Small intestine (tissue), 16 donors: ENCODE measurements at places on chromosomes 5 and 9. TPM values are rescaled to one million over a fixed set of nuclear protein-coding genes. Genes with fewer than 3 reads are reported as not detected.

DNA sequence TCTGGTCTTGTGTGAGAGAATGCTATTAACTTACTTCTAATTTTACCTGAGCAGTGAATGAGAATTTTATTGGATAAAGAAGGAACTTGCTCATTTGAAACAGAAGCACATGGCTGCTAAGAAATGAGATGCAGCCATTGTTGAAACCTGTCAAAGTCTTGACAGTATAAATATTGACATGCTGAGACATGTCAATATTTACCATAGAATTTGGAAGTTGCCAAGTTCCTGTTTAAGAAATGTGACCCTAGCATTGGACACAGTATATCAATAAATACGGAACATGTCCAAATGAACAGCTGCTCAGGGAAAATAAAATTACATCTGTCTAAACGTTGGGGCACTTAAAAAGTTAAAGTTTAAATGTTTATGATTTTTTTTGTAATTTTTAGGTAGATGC lies 7.8 kb downstream of the XRCC4 start:
- DNase-seq, result no peak
- no peaks in the 10 kb centered on the region for H3K4me1 ChIP-seq
- no peaks in the 10 kb centered on the region for H3K27me3 ChIP-seq
- no peaks in the 10 kb centered on the region for H3K36me3 ChIP-seq

- no peaks in the 10 kb centered on the region for H3K4me1 ChIP-seq
- H3K36me3 ChIP-seq, result no peaks in the 10 kb centered on the region
- peak; percentile 53 for DNase-seq
- H3K27me3 ChIP-seq, result no peaks in the 10 kb centered on the region
- H3K4me3 ChIP-seq, result no peak overlapping the region
Measured at GRCh38 chr9:2378816-2379215, 242.8 kb upstream of the VLDLR start.

- H3K27ac ChIP-seq, result no peak overlapping the region
- no peak overlapping the region for H3K4me3 ChIP-seq
- H3K36me3 ChIP-seq, result no peaks in the 10 kb centered on the region
- no peaks in the 10 kb centered on the region for H3K27me3 ChIP-seq
Measured at GRCh38 chr9:124126648-124127646, 115.4 kb downstream of the LHX2 start.

GRCh38 chr9:81601639-81602623 lies 87.4 kb downstream of the TLE1 start:
- no peak for DNase-seq
- H3K27me3 ChIP-seq, result no peaks in the 10 kb centered on the region
- peaks cover 2% of the 10 kb centered on the region for H3K4me1 ChIP-seq
- no peak overlapping the region for H3K27ac ChIP-seq
- H3K36me3 ChIP-seq, result peaks cover 28% of the 10 kb centered on the region

PPP3R2 gene
- not detected for polyA plus RNA-seq

GRCh38 chr5:131745155-131745554 lies 51.7 kb downstream of the FNIP1 start:
- peaks cover 11% of the 10 kb centered on the region for H3K36me3 ChIP-seq
- no peak overlapping the region for H3K27ac ChIP-seq
- no peak for DNase-seq
- no peaks in the 10 kb centered on the region for H3K4me1 ChIP-seq

DNA sequence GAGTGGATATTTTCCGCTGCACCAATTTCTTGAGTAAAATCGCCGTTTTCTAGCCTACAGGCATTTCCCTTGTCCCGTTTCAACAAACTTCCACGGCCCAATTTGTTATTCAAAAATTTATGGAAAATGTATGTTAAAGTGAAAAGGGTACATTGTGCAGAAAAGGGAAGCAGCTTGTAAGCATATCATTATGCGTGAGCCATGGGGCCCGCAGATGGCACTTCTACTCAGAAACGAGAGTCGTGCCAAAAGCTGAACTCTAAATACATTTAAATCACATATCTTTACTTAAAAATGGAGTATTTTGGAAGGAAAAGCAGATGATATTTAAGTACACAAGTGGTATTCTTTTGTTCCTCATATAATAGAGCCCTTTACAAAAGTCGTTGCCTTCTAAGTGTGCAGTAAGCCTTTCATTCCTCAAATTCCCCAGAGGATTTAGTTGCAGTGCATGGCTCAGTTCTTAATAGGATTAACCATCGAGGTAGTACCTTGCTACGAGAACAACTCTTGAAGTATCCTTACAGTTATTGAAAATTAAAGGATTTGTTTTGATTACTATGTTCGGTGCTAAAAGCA lies 1227.2 kb upstream of the WWC1 start:
- no peaks in the 10 kb centered on the region for H3K27me3 ChIP-seq
- H3K4me3 ChIP-seq, result no peak overlapping the region
- no peak overlapping the region for H3K27ac ChIP-seq
- no peaks in the 10 kb centered on the region for H3K36me3 ChIP-seq
- no peak for DNase-seq
- no peaks in the 10 kb centered on the region for H3K4me1 ChIP-seq

SERF1B gene
- polyA plus RNA-seq, result 35.4 TPM

- no peak for DNase-seq
- H3K36me3 ChIP-seq, result peaks cover 24% of the 10 kb centered on the region
- H3K4me3 ChIP-seq, result no peak overlapping the region
- H3K4me1 ChIP-seq, result no peaks in the 10 kb centered on the region
- no peaks in the 10 kb centered on the region for H3K27me3 ChIP-seq
Measured at GRCh38 chr5:132887283-132887682, 13.8 kb downstream of the LEAP2 start.

DNA sequence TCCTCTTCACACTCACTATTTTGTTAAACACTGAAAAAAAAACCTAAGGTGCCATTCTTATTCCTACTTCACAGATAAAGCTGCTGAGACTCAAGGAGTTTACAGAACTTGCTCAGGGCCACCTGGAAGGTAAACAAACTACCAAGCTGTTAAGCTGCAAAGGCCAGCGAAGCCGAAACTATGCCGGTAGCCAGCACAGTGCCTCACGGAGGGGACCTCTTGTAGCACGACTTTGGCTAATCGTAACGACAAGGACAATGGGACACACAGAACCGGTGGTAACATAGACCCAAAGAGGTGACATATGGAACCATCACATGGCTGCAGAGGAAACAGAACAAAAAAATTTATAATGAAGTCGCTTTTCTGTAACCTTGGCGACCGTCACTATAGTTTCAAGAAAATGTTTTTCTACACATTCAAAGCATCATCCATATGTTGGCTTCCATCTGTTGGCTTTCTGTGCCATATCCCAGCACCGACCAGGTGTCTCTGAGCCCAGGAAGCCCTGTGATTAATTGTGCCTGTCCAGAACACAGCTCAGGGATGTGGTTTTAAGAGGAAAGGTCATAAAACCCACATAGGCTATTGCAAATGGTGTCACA lies 60.3 kb downstream of the S1PR3 start:
- DNase-seq, result no peak
- H3K36me3 ChIP-seq, result no peaks in the 10 kb centered on the region
- H3K4me3 ChIP-seq, result no peak overlapping the region
- no peaks in the 10 kb centered on the region for H3K27me3 ChIP-seq

- peaks cover 9% of the 10 kb centered on the region for H3K4me1 ChIP-seq
- no peak for DNase-seq
- peaks cover 5% of the 10 kb centered on the region for H3K36me3 ChIP-seq
- no peak overlapping the region for H3K27ac ChIP-seq
- H3K27me3 ChIP-seq, result no peaks in the 10 kb centered on the region
- no peak overlapping the region for H3K4me3 ChIP-seq
Measured at GRCh38 chr5:180901319-180902009, 2.5 kb downstream of the BTNL8 start.

GRCh38 chr9:124284237-124284831 lies 26.6 kb downstream of the NEK6 start:
- H3K27ac ChIP-seq, result no peak overlapping the region
- H3K4me1 ChIP-seq, result peaks cover 49% of the 10 kb centered on the region
- DNase-seq, result no peak
- no peak overlapping the region for H3K4me3 ChIP-seq
